ENCODE measurements at places on chromosomes 16 and 17.

GRCh38 chr16:6297666-6298410 is 1034.8 kb upstream of the RBFOX1 start:
- DNase-seq: no peak

- DNase-seq: no peak
These were observed 122.1 kb downstream of the SDK2 start for GRCh38 chr17:73522107-73522506.

- no peak for DNase-seq
These were observed 111.3 kb downstream of the TRIM37 start for GRCh38 chr17:58995247-58995940.

GRCh38 chr16:3295783-3296182 is 9.4 kb downstream of the TIGD7 start:
- DNase-seq: no peak

GRCh38 chr17:83142619-83143018 is 63.2 kb downstream of the METRNL start:
- no peak for DNase-seq

GRCh38 chr16:20598832-20599469 is 22.8 kb upstream of the ACSM2B start:
- no peak for DNase-seq

DNA sequence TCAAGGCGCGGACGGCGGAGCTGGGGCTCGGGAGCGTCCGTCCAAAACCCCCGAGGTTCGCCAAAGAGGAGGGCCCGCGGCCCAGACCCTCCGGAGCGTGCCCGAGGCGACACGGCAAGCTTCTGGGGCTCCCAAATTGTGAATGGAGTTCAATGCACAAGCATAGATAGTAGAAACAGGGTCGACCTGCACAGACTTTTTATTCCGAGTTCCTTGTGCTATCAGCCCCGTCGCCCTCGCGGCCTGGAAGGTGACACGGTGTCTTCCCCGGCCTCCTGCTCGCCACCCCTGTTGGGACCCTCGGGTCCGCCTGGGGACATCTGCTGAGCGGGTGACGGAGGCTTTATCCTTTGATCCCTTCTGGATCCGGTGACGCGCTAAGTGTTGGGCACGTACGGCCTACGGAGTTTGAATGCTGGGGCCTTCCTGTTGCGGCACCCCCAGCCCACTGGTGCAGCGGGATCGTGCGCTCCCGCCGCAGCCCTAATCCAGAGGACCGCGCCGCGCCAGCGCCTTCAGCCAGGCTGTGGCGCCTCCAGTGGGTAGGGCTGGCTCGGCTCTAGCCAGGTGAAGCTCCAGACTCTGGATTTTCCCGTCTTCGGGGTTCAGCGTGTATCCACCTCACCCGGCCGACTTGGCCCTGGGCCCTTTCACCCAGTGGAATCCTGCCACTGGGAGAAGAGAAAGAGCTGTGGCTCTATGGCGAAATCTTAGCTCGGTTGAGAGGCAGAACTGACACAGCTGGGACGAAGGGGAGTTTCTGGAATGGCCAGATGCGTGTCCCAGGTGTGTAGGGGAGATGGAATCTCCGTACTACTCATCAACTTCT is 17.0 kb upstream of the NTN1 start:
- no peak for DNase-seq

DNA sequence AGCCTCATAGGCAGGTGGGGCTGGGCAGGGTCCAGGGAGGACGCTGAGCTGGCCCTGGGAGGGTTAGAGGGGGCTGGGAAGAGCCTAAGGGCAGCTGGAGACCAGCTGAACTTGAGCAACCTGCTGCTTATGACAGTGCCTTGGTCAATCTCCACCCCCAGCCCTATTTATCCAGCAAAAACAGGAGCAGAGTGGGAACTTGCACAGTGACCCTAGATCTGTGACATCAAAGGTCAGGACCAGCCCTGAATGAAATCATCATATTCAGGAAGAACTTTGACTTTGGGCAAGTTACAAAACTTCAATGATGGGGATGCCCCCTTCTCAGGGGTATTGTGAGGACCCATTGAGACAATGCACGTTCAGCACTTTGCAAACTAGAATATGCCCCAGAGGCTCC is 9.4 kb downstream of the CD300LF start:
- DNase-seq: no peak

DNA sequence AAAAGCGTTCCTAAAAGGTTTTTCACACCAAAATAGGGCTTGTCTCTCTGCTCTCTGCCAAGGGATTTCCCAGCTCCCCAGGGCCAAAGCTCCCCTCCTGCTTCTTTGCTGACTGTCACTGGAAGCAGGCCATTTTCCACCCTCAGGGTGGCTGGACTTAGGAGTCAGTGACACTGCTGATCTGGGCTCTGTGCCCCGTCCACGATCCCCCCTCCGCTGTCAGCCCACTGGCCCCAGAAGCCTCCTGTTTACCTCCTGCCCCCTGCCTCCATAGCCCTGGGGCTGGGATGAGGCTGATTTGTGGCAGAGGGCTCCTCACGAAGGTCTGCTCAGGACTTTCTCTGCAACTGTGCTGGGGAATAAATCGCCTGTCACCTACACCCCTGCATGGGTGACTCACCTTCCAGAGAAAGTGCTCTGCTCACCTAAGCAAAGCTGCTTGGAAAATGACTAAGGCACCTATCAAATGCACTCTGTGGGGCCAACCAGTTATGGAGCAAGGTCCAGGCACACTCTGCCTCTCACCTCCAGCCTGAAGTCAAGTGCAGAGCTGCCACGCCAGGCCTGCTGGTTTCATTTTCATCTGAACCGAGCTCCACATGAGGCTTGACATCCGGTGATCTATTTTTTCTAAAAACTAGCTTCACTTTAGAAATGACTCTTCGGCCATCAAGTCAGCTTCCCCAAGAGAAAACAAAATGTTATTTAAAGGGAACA is 4.9 kb downstream of the MAP3K14 start:
- peak; percentile 53 for DNase-seq

DNA sequence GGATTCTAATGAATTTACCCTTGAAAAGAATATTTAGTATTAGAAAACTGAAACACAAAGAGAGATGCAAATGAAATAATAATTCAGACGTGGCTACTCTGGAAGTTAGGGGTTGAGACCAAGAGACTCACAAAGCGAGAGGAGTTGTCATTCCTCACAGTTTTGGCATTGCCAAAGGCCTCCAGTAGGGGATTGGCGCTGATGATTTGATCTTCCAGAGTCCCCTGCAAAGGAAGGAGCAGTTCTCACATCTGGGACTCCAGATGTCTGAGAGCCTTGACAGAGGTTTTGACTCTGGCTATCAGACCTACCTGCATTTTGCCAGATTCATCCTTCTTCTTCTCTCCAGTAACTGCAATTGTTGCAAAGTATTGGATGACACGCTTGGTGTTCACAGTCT is 6.6 kb downstream of the MYH8 start:
- DNase-seq: no peak

DNA sequence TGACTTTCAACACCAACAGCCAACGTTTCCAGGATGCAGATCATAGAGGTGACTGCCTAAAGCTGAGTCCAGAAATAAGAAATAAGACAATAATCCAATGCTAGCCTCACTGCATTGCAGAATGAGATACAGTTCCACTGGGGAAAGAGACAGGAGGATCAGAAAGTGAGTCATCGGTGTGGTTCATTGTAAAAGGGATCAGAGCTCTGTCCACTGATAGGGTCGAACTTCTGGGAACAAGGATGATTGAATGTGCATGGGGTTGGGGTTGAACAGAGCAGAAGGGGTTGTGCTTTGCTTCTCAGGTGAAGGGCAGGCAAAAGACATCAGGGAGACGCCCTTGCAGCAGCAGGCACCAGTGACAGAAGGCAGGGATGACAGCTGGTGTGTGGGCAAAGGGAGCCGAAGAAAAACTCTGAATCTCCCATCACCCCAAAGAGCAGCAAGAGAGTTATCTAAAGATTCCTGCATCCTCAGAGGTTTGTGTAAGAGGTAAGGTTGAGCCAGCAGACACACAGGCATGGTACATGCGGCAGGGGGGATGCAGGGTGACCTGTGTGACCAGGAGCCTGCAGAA is 16.4 kb downstream of the CLEC10A start:
- DNase-seq: no peak

Measured in activated T-helper 1 cell treated with Interleukin-2 at 50 U/mL for 16 hours (primary cell).